ENCODE measurements at places on chromosomes 13 and 19. TPM values are rescaled to one million over a fixed set of nuclear protein-coding genes. Genes with fewer than 3 reads are reported as not detected.

The CAPNS1 gene
- total RNA-seq: 374 TPM

The ZNF559 gene
- 14.3 TPM for total RNA-seq

The VSIG10L gene
- 1.2 TPM for total RNA-seq

The KISS1R gene
- 53.1 TPM for total RNA-seq

The SLC6A16 gene
- total RNA-seq: 1.4 TPM

The HOMER3 gene
- 1.7 TPM for total RNA-seq

The LTBP4 gene
- total RNA-seq: 117 TPM

All from activated T-helper 17 cell treated with anti-CD3 and anti-CD28 coated beads, Interleukin-2, amount 50 U/mL, for 72 hours (primary cell).